ENCODE measurements at places on chromosomes 12 and 14.

DNA sequence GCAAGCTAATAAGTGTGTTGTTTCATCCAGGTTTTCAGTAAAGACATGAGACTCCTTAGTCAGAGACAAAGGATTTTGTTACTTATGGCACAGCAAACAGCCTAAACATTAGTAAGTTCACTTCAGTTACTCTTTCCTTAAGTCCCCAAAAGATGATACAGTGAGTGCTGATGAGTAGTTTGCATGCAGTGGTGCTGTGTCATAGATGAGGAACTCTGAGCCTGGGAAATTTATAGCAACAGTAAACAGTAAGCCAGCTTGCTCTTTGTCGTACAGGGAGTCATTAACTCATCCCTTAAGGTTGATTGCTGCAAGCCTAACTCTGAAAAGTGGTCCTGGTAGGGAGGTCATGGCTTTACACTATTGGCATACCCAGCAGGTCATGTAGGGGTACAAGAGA, 208.6 kb upstream of the OR4E1 start:
- DNase-seq, result no peak

GRCh38 chr12:96495155-96495554, 5.8 kb downstream of the CFAP54 start:
- no peak for DNase-seq

GRCh38 chr12:84596266-84596665, 316.3 kb downstream of the SLC6A15 start:
- DNase-seq, result no peak

- no peak for DNase-seq
These were observed 140.0 kb upstream of the FKBP4 start for GRCh38 chr12:2654741-2655140.

- DNase-seq, result no peak
These were observed 107.2 kb downstream of the DUSP6 start for GRCh38 chr12:89245090-89245489.

DNA sequence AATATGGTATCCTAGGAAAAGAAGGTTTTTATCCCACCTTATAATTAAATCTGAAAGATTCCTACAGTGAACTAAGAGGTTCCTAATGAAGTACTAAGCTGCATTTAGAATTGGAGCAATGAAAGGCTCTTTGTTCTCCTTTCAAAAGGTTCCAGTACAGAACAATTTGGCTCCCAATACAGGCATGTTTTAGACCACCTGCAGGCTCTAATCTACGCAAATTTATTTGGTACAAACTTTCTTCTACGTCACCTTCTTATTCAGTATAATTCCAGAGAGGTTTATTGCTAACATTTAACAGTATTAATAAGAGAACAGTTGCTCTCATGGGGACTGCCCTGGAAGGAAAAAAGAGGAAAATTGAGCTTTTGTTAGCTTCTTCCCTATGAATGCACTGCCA, 37.6 kb upstream of the SLCO1C1 start:
- DNase-seq, result no peak

GRCh38 chr12:67457778-67458665, 188.9 kb downstream of the CAND1 start:
- DNase-seq, result no peak

GRCh38 chr14:63874223-63874622, 21.4 kb downstream of the SYNE2 start:
- DNase-seq, result no peak

- DNase-seq, result no peak
These were observed 447.9 kb upstream of the TMEM132C start for GRCh38 chr12:127819056-127819455.

- no peak for DNase-seq
These were observed 48.5 kb downstream of the FGD6 start for GRCh38 chr12:95168746-95169145.

DNA sequence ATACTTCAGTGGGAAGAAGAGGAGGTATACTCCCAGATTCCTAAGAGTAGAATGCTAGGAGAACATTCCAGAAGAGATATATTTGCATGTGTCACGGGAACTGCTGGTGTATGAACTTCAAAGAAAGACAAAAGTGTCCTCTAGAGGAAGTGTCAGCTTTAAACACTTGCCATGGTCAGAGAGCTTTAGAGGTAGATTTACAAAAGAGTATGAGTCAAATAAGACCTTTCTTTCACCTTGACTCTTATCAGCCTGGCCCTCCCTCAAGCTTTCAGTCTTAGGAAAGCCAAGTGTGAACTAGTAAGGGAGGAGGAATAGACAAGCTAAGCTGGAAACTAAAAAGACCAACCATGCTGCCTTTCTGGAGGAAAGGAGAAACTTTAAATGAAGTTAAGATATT, 34.7 kb downstream of the COX8C start:
- no peak for DNase-seq

DNA sequence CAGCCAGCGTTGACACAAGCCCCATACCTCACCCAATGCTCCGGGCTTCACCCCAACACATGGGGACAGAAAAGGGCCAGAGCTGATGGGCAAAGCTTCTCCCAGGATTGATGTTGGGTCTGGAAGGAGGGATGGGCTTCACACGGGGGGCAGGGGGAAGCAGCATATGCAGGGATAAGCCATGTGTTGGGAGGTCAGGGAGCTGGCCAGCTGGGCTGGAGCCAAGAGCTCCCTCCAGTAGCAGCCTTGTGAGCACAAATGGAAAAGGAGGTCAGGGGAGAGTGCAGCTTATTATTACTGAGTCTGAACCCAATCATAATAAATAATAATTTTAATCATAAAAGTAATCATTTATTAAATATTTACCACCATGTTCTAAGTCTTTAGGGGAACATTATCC, 9.3 kb downstream of the PLEKHD1 start:
- no peak for DNase-seq

GRCh38 chr12:57012600-57013465, 3.5 kb downstream of the TAC3 start:
- DNase-seq, result no peak

- DNase-seq, result no peak
These were observed 13.3 kb upstream of the BDKRB2 start for GRCh38 chr14:96191353-96191752.

GRCh38 chr12:100151769-100152168, 9.1 kb upstream of the BLTP3B start:
- DNase-seq, result no peak

DNA sequence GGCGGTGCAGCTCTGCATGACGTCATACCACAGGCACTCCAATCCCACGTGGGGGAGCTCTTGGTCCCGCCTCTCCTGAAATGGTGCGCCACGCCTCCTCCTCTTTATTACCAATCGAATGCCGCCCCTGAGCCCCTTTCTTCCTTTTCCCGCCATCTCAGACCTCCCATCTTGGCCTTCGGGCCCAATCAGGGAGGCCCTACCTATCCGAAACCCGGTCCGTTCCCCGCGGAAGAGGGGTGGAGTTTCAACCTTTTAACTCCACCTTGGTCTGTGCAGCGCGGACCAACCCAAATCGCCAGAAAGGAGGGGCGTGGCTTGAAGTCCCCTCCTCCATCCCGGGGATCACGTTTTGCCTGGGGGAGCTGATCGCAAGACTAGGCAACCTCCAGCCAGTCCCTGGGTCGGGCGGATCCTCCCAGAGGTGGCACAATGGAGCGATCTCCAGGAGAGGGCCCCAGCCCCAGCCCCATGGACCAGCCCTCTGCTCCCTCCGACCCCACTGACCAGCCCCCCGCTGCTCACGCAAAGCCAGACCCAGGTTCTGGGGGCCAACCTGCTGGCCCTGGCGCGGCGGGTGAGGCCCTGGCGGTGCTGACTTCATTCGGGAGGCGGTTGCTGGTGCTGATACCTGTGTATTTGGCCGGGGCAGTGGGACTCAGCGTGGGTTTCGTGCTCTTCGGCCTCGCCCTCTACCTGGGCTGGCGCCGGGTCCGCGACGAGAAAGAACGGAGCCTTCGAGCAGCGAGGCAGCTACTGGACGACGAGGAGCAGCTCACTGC, at the start of gene ESYT1:
ESYT1 (plus strand) TSS at position 380 of the 782 bp plus-strand sequence; CDS start at position 433, 53 bp downstream.
- peak; percentile 100 for DNase-seq

GRCh38 chr12:131704509-131704908, 6.4 kb upstream of the SFSWAP start:
- no peak for DNase-seq

GRCh38 chr14:49240383-49240782, 345.8 kb downstream of the RPS29 start:
- DNase-seq, result no peak

DNA sequence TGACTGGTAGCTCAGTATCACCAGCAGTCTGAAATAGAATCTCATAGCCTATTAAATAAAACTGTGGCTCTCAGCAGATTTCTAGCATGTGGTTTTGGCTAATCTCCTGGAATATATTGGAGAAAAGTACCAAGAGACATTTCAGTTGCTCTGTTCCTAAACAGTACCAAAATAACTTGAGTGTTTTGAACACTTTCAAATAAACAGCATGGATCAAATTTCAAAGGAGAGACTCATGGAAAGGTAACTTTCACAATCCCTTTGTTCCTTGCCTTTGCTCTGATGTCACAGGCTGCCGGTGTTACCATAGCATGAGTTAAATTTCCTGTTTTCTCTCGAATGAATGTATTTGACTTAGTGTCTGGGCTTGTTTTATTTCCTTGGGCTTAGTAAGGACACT, 3.4 kb downstream of the ARG2 start:
- peak; percentile 46 for DNase-seq

- no peak for DNase-seq
These were observed 1.2 kb downstream of the DYRK2 start for GRCh38 chr12:67649570-67650387.

DNA sequence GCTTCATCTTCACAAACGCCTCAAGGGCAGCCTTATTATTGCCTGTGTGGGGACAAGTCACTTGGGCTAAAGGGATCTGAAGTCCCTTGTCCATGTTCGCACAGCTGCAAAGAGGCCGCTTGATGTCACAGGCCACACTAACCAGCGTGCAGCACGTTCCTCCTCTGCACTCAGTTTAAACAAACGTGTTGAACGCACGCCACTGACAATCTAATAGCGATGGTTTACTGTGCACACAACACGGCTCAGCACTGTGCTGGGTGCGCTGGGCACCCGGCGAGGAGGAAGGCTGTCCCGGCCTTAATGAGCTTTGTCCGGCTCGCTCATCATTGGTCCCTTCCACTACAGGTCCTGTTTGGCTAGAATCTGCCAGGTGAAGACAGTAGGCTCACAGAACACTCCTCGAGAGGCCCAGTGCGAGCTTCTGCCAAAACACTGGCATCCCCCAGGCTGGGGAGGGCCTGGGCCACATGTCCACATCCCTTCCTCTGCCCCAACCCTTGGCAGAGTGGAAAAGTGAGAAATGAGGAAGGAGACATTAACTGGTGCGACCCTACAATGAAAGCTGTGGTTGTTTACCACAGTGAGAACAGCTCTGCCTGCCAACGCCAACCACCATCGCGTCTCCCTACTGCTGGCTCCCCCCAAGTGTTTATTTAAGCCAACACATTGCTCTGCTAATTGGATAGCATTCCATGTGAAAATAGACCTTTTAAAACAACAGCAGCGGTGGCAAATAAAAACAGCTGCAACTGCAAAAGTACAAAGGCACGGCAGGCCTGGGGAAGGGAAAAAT, 113.2 kb downstream of the RBM19 start:
- peak; percentile 18 for DNase-seq

GRCh38 chr12:12548713-12549112, 13.9 kb downstream of the DUSP16 start:
- DNase-seq, result no peak

DNA sequence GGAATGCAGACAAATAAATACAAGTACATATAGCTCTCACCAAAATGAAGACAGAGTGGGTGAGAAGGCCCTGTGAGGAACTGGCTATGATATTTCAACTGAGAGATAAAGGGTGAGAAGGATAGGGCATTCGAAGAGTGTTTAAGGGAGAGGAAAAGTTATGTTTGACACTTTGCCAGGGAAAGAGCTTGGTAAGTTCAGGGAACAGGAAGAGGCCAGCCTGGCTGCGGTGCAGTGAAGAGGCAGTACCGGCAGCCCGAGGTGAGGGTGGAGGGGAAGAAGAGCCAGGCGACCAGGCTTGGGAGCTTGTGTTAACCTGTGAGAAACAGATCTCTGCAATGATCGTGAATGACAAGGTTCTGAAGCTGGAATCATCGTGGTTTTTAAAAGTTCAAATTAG, 84.7 kb upstream of the RFX4 start:
- DNase-seq, result no peak

- no peak for DNase-seq
These were observed 18.6 kb downstream of the PRORP start for GRCh38 chr14:35140718-35141581.

- DNase-seq, result no peak
These were observed 211.5 kb downstream of the CHST11 start for GRCh38 chr12:104668274-104668718.

- DNase-seq, result no peak
These were observed 89.1 kb upstream of the VASH1 start for GRCh38 chr14:76672123-76672522.

- peak; percentile 15 for DNase-seq
These were observed 16.7 kb downstream of the OR9K2 start for GRCh38 chr12:55142669-55143565.

DNA sequence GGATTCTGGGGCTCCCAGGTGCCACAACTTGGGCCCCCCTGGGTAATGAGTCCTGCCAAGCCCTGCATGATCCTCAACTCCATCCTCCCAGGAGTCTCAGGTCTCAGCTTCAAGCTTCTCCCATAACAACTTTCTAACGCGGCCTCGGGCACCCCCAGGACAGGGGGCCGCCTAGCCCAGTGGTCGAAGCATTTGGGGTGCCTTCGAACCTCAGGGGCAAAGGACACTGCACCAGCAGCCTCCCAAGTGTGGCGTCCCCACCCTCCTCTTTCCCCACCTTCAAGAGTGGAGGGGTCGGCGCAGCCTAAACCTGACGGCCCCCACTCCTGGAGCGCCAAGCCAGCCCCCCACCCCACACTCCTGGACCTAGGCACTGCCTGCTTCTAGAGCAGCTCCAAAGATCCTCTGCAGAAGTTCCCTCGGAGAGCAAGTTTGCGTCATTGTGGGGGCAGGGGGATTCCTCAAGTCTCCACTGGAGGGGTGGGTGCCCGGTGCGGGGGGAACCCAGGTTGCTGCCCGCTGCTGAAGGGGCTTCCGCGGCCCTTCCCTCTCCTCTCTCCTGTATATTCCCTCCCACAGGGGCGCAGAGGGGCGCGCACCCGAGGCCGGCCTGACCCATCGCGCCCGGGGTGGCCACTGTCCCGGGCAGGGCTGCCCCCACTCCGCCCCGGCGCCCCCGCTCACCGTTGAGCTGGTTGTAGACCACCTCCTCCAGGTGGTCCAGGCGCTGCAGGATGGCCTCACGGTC, 933 bp downstream of the GALNT9 start:
- no peak for DNase-seq

DNA sequence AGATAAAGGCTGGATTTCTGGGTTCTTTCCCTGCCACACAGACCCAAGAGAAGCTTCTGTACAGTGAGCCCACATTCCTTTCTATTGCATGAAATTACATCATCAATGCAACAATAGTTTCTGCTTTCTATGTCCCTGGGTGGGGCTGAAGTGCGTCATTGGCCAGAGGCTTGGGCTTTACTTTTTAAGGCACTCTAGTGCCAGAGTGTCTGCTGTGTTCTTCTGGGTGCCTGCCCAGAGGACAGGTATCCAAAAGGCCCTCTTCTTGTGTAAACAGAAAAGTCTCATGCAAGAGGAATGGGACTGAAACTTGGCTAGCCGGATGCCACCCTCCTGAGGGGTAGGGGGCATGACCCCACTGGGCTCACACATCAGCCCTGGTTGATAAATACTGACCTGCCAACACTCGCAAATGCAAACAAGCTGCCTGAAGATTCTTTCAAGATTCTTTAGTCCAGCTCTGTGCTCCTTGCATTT, 5.9 kb downstream of the KRT86 start:
- peak; percentile 83 for DNase-seq

GRCh38 chr14:54785778-54786770, 116.6 kb downstream of the GCH1 start:
- no peak for DNase-seq

- no peak for DNase-seq
These were observed 25.0 kb upstream of the HSPB8 start for GRCh38 chr12:119153477-119154434.

GRCh38 chr14:61516118-61516743, 179.1 kb upstream of the HIF1A start:
- no peak for DNase-seq
